Activated T-helper 2 cell treated with anti-CD3 and anti-CD28 coated beads, Interferon-gamma antibody, Interleukin-2, Interleukin-4, amounts not matched to agents 10 μg/mL and 5 μg/mL and 100 μg/mL, durations not matched to agents 14 hours and 24 hours and 36 hours (primary cell): ENCODE measurements at places on chromosomes 16 and 17. TPM values are rescaled to one million over a fixed set of nuclear protein-coding genes. Genes with fewer than 3 reads are reported as not detected.

DNA sequence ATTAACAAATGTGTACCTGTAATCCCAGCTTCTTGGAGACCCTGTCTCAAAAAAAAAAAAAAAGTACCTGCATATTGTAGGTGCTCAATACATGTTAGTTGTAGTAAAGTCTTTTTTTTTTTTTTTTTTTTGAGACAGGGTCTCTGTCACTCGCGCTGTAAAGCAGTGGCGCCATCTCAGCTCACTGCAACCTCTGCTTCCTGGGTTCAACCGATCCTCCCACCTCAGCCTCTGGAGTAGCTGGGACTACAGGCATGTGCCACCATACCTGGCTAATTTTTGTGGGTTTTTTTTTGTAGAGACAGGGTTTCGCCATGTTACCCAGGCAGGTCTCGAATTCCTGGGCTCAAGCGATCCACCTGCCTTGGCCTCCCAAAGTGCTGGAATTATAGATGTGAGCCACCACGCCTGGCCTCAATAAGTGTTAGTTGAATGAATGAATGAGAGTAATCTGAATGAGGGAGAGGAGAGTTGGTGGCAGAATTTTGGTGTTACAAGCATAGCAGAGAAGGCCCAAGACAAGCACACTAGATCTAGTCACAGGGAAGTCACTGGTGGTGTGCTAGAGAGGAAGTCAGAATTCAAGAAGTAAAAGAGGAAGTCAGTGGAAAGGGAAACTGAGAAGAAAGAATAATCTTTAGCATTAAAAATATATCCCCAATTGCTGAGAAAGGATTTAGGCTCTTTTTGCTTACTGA lies 9.4 kb upstream of the MYL4 start:
- H3K4me3 ChIP-seq: no peak overlapping the region
- no peak overlapping the region for H3K27ac ChIP-seq
- H3K4me1 ChIP-seq: peaks cover 26% of the 10 kb centered on the region
- no peak for DNase-seq
- no peaks in the 10 kb centered on the region for H3K36me3 ChIP-seq

DNA sequence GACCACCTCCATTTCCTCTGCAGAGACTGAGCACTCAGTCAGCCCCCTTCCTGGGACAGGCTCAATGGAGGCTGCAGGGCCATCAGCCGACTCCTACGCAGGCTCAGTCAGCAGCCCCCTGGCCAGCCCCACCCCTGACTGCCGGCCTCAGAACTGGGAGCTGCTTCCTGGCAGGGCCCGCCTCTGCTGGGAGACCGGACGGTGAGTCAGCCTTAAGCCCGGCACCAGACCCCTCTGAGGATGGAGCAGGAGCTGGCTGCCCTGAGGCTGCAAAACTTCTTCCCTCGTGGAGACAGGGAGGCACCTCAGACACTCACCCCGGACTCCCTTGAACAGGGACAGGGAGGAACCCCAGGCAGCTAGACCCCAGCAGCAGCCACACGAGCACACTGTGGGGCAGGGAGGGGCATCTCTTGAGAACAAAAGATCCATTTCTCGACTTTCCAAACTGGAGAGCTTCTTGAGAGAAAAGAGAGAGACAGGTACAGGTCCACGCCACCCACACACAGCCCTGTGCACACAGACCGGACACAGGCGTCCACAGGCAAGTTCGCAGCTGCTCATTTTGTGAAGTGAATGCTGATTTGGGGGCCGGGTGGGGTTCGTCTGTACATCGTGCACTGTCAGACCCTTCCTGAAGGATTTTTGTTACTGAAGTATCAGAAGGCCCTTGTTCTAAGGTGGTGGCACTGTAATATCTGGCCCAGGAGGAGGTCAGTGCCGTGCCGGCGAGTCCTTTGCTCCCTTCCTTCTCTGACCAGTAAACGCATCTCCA lies 1.3 kb upstream of the TUBB3 start:
- no peaks in the 10 kb centered on the region for H3K36me3 ChIP-seq
- H3K4me1 ChIP-seq: peaks cover 31% of the 10 kb centered on the region
- peak overlapping the region; percentile 71 for H3K4me3 ChIP-seq
- H3K27ac ChIP-seq: peak overlapping the region; percentile 28
- peak; percentile 31 for DNase-seq
- H3K27me3 ChIP-seq: peaks cover 26% of the 10 kb centered on the region

DNA sequence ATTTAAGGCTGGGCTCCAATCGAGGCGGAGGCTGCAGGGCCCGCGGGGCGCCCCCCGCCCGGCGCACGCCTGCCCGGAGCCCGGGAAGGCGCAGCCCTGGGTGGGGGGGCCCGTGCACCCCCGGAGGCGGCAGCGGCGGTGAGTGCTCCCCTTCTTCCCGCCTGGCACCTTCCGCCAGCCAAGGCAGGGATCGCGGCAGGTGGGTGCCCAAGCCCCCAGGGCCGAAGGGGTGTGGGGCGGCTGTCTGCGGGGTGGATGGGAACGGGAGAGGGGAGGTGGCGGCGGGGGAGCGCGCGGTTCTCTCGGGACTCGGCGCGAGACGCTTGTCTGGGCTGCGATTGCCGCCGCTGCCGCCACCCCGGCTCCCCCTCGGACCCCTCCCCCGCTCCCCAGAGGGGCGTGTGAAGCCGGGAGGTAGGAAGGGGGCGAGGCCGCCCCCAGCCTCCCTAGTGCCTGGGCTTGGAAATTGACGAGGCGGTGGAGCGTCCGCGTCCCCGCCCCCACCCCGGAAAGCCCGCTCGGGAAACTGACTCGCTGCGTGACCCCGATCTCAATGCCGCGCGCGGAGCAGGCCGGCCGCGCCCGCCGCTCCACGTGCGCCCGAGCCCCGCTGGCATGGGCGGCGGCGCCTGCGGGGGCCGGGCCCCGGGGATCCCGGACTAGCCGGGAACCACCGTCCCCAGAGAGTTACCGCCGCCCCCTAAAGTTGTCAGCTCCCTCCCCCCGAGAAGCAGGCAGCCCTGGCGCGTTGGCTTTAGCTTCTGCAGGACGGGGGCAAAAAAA lies 231.5 kb downstream of the MRTFB start:
- no peak overlapping the region for H3K27ac ChIP-seq
- peaks cover 8% of the 10 kb centered on the region for H3K4me1 ChIP-seq
- peak overlapping the region; percentile 74 for H3K4me3 ChIP-seq
- DNase-seq: no peak
- H3K36me3 ChIP-seq: no peaks in the 10 kb centered on the region
- H3K27me3 ChIP-seq: peaks cover 43% of the 10 kb centered on the region

DNA sequence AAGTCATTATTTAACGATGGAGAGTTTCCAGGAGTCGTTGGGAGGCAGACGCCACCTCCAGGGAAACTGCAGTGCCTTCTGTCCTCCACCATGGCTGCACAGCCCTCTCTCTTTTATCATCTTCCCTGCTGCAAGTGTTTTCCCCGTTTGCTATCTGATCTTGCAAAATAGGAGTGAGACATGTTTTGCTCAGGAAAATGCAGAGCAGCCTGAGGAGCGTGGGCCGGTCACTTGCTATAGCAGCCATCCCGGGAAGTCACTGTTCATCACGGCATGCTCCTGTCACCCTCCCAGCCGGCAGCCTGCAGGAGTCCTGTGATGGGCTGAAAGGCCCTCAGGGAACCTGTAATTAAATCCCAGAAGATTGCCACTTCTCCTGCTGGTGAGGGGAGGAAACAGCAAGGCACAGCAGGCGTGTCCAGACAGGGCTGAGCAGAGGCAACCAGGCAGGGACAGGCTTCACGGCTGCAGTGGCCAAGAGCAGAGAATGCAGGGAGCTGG lies 143.1 kb downstream of the GSG1L start:
- H3K27me3 ChIP-seq: peaks cover 6% of the 10 kb centered on the region
- H3K36me3 ChIP-seq: no peaks in the 10 kb centered on the region
- no peaks in the 10 kb centered on the region for H3K4me1 ChIP-seq
- H3K27ac ChIP-seq: no peak overlapping the region
- no peak overlapping the region for H3K4me3 ChIP-seq
- DNase-seq: no peak

GRCh38 chr17:37051833-37052232 lies 103.1 kb downstream of the AATF start:
- no peaks in the 10 kb centered on the region for H3K27me3 ChIP-seq
- H3K36me3 ChIP-seq: peaks cover 20% of the 10 kb centered on the region
- H3K4me3 ChIP-seq: no peak overlapping the region
- no peak overlapping the region for H3K27ac ChIP-seq
- no peak for DNase-seq
- peaks cover 7% of the 10 kb centered on the region for H3K4me1 ChIP-seq

DNA sequence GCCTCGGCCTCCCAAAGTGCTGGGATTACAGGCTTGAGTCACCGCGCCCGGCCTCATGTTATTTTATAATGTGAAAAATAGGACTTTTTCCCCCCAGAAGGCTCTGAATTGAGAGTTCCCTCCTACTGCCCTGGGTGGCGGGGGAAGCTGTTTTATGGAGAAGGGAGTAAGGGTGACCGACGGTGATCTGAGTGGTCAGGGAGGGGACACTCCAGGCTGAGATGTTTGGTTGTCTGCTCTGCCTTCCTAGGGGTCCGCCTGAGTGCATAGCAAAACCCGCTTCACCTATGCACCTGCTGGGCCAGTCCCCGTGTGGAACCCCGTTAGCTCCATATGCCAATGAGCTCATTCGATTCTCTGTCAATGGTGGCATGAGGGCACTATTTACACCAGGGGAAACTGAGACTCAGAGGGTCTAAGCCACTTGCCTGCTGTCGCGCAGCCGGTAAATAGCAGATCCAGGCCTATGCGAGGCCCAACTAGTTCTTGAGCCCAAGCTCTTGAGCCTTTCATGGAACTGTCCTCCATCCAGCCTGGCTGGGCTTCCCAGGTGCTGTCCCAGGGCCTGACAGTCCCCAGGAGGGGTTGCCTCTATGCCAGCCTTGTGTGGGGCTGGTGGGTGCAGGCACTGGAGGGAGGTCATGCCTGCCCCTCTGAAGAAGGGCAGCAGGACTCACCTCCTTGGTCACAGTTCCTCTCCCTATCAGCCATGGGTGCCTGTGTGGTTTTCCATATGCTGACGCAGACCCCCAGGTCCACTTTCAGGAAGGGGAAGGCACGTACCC lies 1.7 kb upstream of the GJD3 start:
- H3K27ac ChIP-seq: no peak overlapping the region
- DNase-seq: no peak
- H3K36me3 ChIP-seq: peaks cover 3% of the 10 kb centered on the region
- peaks cover 10% of the 10 kb centered on the region for H3K4me1 ChIP-seq
- H3K27me3 ChIP-seq: peaks cover 2% of the 10 kb centered on the region

GRCh38 chr17:80746262-80746935 lies 201.8 kb downstream of the RPTOR start:
- peaks cover 43% of the 10 kb centered on the region for H3K4me1 ChIP-seq
- no peak for DNase-seq
- H3K36me3 ChIP-seq: peaks cover 32% of the 10 kb centered on the region
- H3K27me3 ChIP-seq: no peaks in the 10 kb centered on the region
- H3K4me3 ChIP-seq: no peak overlapping the region

GRCh38 chr16:280552-280951 lies at the start of gene ARHGDIG:
TSS of gene ARHGDIG (plus strand) at chr16:280591. CDS start at chr16:280681, 90 bp downstream.
- no peak within 1 kb of the TSS for H3K4me3 ChIP-seq
- no peaks in the 10 kb centered on the region for H3K36me3 ChIP-seq
- DNase-seq: no peak
- H3K4me1 ChIP-seq: peaks cover 5% of the 10 kb centered on the region
- H3K27ac ChIP-seq: no peak within 1 kb of the TSS

DNA sequence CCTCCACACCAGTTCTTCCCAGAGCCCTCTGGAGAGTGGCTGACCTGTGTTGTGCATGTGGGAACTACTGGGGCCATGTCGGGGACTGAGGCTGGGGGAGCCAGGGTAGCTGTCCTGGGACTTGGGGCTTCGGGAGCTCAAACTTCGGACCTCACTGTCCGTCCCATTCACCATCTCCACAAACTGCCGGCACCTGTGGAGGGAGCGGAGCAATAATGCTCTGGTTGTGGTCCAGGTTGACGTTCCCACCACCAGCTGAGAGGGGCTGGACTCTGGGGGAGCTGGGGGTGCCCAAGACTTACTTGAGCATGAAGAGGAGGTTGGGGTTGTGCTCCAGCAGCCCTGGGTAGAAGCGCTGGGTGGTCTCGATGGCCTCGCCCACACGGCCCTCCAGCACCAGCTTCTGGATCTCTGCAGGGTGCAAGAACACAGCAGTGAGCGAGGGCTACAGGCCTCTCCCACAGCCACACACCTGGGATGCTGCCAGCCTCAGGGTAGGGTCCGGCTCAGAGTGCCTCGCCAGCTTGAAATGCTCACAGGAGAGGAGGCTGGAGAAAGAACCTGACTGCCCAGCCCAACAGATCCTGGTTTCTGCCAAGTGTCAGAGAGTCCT lies 10.6 kb upstream of the GFOD2 start:
- H3K4me3 ChIP-seq: no peak overlapping the region
- H3K36me3 ChIP-seq: peaks cover 23% of the 10 kb centered on the region
- no peaks in the 10 kb centered on the region for H3K4me1 ChIP-seq
- H3K27me3 ChIP-seq: no peaks in the 10 kb centered on the region

DNA sequence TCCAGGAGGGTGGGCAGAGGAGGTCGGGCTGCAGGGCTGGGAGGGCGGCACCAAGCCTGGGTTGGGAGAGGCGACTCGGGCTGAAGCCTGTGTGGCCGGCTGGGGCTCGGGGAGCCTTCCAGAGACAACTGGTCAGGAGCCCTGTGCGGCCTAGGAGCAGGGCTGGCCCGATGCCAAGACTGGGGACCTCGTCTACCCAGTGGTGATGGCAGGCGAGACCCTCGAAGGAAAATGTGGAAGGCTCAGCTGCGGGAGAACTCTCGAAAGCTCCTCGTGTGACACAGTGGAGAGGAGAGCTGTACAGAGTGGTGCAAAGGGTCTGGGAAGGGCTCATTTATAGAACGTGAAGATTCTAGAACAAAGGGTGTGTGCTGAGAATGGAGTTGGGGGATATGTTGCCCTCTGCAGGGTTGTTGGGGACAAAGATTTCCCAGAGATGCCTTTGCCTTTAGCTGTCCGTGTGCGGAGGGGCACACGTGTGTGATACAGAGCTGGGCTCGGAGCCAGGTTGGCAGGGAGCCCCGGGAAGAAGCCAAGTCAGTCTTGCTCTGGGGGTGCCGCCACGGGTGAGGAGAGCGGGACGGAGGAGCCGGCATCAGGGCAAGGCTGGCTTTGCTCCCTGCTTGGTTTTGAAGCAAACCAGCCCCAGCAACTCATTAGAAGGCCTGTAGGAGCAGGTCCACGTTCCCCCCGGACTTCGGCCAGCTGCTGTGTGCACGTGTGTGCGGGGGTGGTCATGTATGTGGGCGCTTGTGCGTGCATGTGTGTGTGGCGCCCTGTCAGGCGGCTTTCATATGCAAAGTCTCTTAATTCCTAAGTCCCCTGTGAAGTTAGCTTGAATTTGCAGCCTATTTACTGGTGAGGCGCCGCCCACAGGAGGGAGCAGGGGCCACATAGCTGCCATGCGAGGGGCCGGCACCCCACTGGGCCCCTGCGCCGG lies 132.4 kb upstream of the CHMP6 start:
- H3K27me3 ChIP-seq: no peaks in the 10 kb centered on the region
- peaks cover 90% of the 10 kb centered on the region for H3K36me3 ChIP-seq
- peak overlapping the region; percentile 97 for H3K27ac ChIP-seq
- no peak overlapping the region for H3K4me3 ChIP-seq
- DNase-seq: no peak

GRCh38 chr17:81287741-81288430 lies 7.2 kb downstream of the SLC38A10 start:
- H3K27ac ChIP-seq: no peak overlapping the region
- DNase-seq: no peak
- peaks cover 44% of the 10 kb centered on the region for H3K36me3 ChIP-seq
- H3K4me1 ChIP-seq: peaks cover 16% of the 10 kb centered on the region

Gene HOXB2
- total RNA-seq: 22.2 and 23.9 TPM in 2 replicates

Gene AMZ2
- 85.9 and 111 TPM in 2 replicates for total RNA-seq

Gene CHRNE
- 0.32 and 0.44 TPM in 2 replicates for total RNA-seq

Gene NPIPA2
- total RNA-seq: 4.8 and 5.1 TPM in 2 replicates

Gene PPM1D
- 14.9 and 15.1 TPM in 2 replicates for total RNA-seq

Gene CACNG3
- not detected in 2 replicates for total RNA-seq

Gene FOXF1
- total RNA-seq: not detected in 2 replicates
